Panc1 (cell line): ENCODE measurements at places on chromosomes 4 and X.
A peak's percentile ranks its signal among the peaks of the same experiment; 100 is the strongest.

DNA sequence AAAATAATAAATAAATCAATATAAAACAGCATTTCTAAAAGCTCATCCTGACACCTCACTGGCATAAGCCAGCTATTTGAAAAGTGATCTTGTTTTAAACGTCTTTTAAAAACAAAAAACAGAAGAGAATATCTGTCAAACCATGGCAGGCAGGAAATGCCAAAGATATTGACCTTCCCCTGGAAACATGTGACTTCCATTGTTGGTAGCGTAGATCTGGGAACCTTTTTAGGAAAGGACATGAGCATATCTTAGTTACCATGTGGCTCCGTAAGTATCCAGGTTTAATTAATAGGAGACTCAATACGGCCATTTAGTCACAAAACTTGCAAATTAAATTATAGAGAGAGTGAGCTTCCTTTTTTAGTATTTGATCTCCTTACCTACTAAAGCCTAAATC, 83.0 kb upstream of the KLHL4 start:
- no peak for DNase-seq

- DNase-seq, result no peak
Measured at GRCh38 chrX:14573161-14573560, 43.8 kb downstream of the GLRA2 start.

- DNase-seq, result no peak
Measured at GRCh38 chr4:149531861-149532260, 283.8 kb downstream of the IQCM start.

DNA sequence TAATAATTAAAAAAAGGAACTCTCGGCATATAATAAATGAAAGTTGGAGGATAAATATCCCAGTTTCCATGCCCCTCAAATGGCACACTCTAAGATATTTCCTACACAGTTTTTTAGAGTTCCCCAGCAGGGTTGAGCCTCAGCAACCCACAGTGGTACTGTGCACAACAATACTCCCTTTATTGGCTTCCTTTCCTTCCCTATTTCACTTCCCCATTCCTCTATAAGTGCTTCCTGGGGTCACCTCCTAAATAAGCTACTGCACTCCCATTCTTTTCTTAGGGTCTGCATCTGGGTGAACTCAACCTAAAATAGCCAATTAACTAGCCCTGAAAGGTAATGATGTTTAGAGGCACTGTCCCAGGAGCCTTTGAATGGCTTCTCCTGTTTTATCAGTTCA, 76.4 kb upstream of the NHS start:
- DNase-seq, result no peak

DNA sequence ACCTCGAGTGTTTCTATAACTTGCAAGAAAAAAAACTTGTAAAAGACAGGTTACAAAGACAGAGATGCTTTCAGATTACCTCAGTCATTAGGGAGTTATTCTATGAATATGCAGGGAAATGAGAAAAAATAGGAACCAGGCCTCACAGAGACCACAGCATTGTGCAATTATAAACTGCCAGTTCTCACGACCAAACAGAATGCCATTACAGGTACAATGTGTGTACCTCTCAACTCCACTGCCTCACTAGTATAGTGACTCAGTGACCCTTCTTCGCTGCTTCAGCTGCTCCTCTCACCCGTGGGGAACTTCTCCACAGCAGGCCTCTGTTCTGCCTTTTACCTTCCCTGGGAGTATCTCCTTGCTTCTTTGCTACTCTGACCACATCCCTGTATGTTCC, 2.3 kb upstream of the HTATSF1 start:
- no peak for DNase-seq

DNA sequence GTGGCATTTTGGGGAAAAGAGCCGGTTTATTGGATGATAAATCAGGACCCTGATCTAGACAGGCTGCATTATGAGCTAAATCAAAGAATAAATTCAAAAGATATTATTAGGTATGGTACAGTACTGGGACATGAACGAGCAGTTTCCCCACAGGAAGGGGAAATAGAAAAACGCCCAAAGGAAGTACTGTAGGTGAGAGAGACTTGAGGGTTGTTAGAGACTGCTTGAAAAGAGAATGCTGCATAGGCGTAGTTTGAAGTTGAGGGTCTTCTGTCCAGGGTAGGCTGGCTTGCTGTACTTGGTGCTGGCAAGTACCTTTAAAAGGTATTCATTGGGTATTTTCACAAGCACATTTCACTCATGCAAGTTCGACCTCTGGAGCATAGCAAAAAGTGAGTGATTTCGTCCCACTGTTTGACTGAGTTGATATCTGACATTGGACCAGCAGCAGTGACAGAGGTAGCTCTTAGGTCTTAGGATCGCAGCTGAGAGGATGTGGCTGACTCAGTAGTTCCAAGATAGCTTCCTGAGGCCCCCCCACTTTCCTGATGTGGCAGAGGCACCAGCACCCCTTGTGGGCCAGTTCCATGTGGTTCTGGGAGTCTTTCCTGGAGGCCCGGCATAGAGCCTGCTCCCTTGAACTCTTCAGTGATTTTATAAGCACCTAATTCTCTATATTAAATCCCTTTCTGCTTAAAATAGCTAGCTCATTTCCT, 64.3 kb downstream of the TMEM131L start:
- no peak for DNase-seq

DNA sequence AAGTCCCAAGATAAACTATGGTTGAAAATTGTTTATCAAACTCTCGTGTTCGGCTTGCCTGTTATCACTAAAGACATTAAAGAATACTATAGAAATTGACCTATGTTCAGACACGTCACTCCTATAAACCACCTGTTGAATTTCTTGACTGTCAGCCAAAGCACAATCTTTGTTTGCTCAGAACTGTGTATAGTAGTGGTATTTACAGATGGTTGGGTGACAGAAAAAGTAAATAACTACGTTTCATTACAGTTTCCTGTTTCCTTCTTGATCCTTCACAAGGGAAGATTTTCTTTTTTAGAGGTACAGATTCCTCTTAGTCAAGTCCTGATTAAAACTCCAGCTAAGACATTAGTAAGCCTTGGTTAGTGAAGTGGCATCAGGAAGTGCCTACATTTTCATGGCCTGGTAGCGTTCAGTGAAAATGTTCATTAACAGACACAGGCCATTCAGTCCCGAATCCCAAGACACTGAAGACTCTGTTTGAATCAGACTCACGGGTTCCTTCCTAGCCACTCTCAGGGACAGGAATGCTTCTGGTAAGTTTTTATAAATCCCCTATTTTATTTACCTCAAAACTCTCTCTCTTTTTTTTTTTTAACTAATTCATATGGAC, at the start of gene SMIM31:
Gene SMIM31 (plus strand): TSS at position 259 of the 616 bp plus-strand sequence. CDS start 16,313 bp downstream, outside the sequence.
- no peak for DNase-seq

DNA sequence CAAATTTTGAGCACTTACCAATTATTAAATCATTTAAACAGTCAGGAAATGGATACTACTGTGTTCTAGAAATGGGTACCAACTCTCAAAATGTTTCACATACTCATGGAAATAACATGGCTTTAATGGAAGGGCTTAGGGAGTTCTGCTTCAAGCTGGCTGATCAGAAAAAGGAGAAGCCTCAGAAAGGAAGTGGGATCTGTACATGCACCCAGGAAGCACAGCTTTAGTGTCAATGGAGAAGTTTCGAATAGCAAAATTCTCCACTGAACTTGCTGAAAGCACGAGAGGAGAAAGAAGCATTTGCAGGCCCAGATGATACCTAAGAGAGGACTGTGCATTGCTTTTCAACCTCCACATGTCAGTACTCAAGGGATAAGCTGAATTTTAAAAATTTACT, 11.1 kb upstream of the HS3ST1 start:
- no peak for DNase-seq

DNA sequence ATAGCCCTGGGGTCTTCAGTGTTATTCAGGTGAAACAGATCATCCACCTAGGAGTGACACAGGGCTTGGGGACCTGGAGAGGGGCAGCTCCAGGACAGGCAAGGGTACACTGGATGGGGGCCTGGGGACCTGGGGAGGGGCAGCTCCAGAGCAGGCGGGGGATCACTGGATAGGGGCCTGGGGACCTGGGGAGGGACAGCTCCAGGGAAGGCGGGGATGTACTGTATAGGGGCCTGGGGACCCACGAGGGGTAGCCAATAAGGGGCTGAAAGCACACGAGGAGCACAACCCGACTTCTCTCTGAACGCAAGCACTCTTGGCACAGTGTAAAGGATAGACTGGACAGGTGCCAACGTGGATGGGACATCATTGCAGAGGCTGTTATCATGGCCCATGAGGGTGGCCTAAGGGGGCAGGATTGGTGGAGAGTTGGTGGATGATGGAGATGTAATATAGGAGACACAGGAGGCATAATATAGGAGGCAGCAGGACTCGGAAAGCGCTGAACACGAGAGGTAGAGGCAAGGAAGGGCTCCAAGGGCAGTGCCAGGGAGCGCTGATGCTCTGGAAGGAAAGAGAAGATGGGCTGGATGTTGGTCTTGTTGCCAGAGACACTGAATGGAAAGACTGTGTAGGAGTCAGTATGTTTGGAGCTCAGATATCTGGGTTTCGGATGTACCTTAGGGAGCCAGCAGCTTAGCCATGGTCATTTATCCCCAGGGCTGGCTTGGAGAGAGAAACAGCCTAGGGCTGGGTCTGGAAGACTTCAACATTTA, 37.9 kb upstream of the FGFBP2 start:
- no peak for DNase-seq

DNA sequence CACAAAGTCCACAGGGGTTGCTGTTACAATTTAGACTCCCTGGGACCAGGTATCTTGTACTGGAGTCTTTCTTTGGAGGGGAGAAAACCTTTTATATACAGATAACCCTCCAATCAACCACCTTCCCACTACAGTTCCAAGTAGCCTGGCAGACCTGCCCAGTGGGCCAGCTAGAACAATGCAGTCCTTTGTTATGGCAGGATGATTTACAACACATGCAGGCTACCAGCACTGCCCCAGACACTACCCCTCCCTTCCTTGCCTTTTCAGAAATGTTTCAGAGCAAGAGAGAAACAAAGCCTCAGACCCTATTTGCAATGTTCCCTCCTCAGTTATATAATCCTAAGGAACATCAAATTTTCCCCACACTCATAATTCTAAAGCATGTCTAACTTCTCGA, 11.1 kb downstream of the RASL11B start:
- no peak for DNase-seq

DNA sequence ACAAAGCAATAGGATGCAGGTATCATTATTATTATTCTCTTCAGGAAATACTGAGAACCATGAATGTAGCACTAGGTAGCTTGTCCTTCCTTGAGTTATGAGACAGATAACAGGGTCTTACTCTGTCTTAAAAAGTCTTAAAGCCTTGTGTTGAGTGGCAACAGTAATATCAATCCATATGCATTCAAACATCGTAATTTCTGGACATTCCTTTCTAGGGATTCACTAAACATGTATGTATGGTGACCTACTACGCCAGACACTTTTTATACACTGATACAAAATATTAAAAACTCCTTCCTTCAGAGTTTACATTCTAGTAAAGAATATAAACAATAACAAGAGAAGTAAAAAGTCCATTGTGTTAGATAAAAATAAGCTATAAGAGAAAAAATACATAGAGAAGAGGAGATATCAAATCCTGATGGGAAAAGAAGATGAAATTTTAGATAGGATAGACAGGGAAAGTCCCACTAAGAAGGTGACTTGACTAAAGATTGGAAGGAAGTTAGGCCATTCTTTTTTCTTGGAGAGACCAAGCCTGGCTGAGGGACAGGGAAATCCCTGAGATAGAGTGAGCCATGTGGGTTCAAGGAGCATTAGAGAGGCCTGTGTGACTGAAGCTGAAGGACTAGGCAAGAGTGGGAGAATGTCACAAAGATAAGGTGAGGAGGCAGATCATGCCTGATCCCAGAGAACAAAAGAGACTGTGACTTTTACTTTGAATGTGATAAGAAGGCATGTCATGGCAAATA, 5.0 kb upstream of the DDX60L start:
- no peak for DNase-seq

GRCh38 chr4:152308951-152309350, 226.9 kb downstream of the FBXW7 start:
- DNase-seq, result no peak

GRCh38 chr4:17502756-17503155, 9.1 kb downstream of the QDPR start:
- no peak for DNase-seq

- no peak for DNase-seq
Measured at GRCh38 chrX:17395154-17395553, 20.2 kb downstream of the NHS start.

GRCh38 chrX:8005678-8006347, 78.6 kb upstream of the PNPLA4 start:
- no peak for DNase-seq

DNA sequence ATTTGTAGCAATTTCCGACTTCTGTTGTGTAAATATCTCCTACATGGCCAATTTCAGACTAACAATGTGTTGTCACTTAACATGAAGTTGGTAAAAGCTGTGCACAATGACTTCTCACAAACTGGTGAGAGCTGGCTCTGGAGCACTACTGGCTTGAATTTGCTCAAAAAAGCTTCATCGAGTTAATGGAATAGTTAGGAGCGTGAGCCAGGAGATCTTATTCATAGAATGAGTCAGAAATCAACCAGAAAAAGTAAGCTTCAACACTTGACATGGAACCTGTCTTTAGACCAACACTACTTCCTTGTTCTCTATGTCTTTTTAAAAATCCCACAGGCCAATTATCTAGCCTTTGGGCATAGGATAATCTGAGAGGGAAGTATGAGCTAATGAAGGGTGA, 7.9 kb upstream of the CHRDL1 start:
- DNase-seq, result no peak

DNA sequence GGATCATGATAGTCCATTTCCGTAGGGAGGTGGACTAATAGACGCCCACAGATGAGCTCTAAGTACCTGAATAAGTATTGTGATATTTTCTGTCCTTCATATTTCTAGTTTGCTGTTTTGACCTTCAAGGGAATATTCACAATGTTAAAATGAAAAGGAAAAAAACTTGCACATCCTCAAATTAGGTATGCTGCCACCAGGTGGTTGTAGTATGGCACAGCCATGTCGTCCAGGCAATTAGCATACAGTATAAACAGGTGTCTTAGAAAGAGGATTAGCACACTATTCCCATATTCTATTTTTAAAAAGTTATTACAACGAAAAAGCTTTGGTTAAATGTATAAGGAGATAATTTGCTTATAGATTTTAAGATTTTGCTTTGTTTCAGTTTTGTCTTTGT, 802.0 kb downstream of the RPA4 start:
- DNase-seq, result peak; percentile 12

GRCh38 chr4:6380746-6381410, 91.5 kb downstream of the PPP2R2C start:
- DNase-seq, result no peak

DNA sequence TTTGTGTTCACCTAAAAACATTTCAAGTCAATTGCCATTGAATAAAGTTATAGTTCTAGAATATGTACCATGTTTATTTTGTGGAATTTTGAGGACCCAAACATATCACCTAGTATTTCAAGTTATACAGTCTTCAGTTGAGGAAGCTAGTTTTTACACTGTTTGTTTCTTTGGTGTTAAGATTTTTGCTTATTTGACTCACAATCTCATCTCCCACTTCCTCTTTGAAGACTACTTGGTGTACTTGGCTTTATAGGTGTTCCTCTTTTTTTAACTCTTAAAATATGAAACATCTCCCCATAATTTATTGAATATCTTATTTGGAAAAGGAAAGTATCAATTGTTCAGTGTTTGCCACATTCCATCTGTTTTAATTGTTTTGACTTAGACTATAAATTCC, 675.4 kb downstream of the RAPGEF2 start:
- no peak for DNase-seq
